ENCODE measurements at places on chromosomes 5 and 9. TPM values are rescaled to one million over a fixed set of nuclear protein-coding genes. Genes with fewer than 3 reads are reported as not detected.

The AHRR gene
- total RNA-seq = 1.4 TPM

The SLC34A1 gene
- total RNA-seq = not detected

DNA sequence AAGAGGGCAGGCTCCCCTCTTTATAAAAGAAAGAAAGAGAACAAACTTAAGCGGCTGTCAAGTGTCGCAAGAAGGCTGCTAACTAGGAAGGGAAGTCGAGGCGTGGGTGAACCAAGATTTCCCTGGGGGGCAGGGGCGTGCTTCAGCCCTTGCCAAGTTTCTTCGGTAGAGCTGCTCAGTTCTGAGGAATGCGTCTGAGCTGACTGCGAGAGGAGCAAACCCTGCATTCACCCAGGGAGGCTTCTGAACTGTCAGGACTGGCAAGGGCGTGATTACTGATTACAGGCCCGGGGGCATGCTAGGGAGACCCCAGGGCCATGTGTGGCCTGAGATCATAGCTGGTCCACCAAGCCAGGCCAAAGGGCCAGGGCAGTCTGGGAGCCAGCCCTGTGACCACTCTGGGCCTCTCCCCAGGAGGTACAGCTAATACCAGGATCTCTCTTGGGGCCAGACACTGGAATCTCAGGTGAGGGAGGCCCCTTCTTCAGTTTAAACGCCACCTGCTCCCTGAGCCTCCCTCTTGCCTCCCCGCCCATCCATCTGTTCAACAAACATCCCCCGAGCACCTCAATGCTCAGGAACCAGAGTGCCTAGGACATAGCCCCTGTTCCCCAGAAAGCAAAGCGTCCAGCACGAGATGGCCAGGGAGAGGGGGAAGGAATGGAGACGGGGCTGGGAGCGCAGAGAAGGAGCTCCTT lies 30.9 kb downstream of the SARDH start:
- no peak for DNase-seq

DNA sequence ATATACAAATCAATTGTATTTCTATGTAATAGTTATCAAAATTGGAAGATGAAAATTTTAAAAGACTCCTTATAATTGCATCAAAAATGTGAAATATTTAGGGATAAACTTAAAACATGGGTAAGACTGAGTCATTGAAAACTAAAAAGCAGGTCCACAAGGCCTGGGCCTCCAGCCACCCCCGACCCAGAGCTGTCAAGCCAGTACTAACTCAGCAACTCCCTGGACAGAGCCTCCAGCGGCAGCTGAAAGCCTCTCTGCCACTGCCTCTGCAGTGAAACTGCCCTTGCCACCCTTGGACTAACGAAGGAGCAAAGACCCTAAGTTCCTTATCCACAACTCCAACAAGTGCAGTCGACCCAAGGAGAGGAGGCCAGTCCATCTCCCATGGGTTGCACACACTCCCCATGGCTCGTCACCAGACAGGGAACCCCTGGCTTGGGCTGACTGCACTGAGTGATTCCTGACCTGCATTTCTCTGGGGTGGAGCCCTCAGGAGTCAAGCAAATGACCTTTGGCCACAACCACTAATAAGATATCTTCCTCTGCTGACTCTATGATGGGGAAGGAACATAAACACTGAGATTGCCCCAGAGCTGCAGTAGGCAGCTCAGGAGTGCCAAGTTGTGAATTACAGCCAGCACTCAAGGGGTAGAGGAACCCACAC lies 20.5 kb downstream of the PTGER4 start:
- no peak for DNase-seq

DNA sequence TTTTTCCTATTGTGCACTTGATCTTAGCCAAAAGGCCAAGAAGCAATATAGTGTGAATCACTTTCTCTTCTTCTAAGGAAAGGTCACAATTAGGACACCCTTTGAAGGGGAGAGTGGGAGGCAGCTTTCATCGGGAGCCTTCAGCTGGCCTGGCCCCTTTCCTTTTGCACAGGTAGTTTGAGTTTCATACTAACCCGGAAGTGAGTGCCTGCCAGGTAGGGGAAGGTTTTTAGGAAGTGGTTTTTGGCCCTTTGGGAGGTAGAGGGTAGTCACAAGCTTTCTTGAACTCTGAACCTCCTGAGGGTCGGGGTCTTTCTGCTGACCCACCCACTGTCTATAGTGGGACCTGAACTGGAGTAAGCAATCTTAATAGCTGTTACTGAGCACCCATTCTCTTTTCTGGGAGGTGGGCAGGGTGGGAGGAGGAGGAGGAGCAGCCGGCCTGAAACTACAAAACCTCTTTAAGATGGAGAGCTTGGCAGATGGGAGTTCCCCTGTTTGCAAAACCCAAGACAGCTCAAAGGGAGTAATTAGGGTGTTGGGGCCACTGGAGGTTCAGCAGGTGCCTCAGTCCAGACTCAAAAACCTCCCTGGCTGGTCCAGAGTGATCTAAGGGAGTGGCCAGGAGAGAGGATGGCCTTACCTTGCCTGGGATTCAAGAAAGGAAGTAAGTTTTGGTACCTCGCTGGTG lies 6.0 kb downstream of the LARP1 start:
- no peak for DNase-seq

DNA sequence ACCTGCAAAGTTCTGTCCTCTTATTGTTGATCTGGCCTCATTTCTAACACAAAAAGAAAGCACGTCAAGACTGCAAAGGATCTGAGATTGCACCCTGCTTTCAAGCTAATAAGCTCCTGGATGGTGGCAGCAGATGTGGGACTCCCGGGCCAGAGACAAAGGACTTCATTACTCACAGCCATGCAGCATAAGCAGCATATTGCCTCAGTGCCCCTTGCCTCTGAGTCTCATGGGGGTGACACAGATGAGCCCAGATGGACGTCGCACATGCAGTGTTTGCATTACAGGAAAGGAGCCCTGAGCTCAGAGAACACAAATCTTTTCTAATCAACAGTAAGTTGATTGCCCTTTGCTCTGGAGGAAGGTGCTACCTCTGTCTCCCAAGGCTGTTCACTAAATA lies 105.0 kb downstream of the SLC28A3 start:
- no peak for DNase-seq

DNA sequence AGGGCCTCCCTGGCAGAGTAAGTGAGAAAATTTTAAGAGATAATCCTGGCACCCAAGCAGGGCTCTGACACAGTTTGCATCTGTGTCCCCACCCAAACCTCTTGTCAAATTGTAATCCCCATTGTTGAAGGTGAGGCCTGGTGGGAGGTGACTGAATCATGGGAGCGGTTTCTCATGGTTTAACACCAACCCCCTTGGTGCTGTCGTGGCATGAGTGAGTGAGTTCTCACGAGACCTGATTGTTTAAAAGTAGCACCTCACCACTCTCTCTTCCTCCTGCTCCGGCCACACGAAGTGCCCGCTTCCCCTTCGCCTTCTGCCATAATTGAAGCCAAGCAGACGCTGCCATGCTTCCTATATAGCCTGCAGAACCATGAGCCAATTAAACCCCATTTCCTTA lies 80.1 kb downstream of the FBXW11 start:
- no peak for DNase-seq

DNA sequence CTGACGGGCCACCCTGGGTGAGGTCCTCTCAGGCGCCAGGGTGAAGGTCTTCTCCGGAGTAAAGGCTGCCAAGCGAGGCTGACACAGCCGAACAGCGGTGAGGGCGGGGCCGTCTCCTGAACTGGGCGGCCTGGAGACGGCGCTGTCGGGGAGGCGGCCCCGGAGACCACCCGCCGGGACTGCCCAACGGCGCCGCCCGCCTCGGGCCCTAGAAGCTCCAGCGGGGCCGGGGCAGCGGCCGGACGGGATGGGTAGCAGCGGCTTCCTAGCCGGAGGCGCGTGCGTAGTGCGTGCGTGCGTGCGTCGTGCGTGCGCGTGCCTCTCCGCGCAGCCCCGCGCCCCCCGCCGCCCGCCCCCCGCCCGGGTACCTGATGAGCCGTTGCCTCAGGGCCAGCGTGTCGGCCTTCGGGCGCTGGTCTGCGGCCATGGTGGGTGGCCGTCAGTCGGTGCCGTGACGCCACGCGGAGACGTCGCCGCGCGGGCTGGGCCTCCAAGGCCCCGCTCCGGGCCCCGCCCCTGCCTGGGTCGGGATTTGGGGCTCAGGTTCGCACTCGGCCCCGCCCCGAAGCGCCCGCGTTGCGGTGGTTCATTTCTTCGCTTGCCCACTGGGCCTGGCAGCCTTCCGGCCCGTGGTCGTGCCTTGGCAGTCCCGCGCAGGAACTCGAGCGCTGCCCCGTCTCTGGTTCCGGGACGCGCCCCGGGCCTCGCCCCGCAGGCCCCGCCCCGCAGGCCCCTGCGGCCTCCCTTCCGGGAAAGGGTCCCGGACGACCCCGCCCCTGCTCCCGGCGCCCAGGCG lies at the start of gene PHYKPL:
TSS of gene PHYKPL (minus strand) at position 679 of the 796 bp plus-strand sequence. CDS start at position 427, 252 bp downstream.
- DNase-seq = no peak

DNA sequence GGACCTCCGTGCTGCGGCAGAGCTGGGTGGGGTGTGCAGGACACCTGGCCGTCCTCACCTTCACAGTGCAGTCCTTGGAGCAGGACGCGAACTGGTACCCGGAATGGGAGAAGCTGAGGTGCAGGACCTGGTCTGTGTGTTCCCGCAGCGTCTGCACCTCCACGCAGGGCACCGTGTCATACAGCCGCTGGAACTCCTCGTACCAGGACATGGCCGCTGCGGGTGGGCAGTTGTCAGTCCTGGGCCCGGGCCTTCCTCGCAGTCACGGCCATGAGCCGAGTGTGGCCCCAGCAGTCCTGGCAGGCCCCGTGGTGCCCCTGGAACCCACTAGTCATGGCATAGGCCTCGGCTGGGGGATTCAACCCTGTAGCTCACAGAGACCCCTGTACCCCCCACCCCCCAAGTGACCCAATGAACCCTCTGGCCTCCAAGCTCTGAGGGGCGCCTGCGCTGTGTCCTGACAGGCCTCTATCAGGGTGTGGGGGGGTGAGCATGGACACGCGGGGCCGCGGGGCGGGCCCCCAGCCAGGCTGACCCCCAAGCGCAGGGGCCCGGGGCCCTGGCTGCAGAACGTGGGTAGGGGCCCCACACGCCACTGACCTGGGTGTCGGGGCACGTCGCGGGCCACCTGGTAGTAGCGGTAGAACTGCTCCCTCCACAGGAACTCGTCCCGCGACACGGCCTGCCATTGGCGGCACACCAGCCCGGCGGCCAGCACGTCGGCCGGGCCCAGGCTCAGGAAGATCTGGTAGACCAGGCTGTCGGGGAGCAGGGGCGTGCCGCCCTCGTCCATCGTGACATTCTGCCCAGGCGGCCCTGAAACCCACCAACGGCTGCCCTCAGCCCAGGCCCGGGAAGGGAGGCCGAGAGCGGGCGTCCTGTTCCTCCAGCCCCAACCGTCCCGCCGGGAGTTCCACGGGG lies 987 bp downstream of the FBXW5 start:
- DNase-seq = no peak
